Activated CD8-positive, alpha-beta T cell treated with anti-CD3 and anti-CD28 coated beads for 36 hours (primary cell): ENCODE measurements at places on chromosomes 5 and 9. TPM values are rescaled to one million over a fixed set of nuclear protein-coding genes. Genes with fewer than 3 reads are reported as not detected.

The MYOZ3 gene
- total RNA-seq = 0.20 TPM

The C5 gene
- 1.9 TPM for total RNA-seq

The ZBTB26 gene
- total RNA-seq = 5.3 TPM

The STPG3 gene
- total RNA-seq = not detected

DNA sequence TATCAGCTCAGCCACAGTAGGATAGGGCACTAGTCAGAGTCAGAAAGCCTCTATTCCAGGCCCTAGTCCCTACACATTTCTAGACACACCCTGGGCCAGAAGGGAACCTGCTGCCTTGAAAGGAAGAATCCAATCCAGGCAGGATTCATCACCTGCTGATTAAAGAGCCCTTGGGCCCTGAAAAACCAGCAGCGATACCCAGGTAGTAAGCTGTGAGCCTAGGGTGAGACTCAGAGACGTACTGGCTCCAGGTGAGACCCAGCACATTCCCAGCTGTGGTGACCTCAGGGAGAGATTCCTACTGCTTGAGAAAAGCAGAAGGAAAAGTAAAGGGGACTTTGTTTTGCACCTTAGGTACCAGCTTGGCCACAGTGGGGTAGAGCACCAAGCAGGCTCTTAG, 4.7 kb downstream of the CCIN start:
- H3K27ac ChIP-seq = no peak overlapping the region
- H3K4me1 ChIP-seq = peaks cover 1% of the 10 kb centered on the region
- no peaks in the 10 kb centered on the region for H3K36me3 ChIP-seq
- no peak for DNase-seq
- no peaks in the 10 kb centered on the region for H3K27me3 ChIP-seq
- H3K4me3 ChIP-seq = no peak overlapping the region

The NUDT12 gene
- total RNA-seq = 2.7 TPM

The C5orf47 gene
- not detected for total RNA-seq

The PTCD2 gene
- total RNA-seq = 11.7 TPM

The IL13 gene
- total RNA-seq = 6.5 TPM

The RMI1 gene
- 20.1 TPM for total RNA-seq

- DNase-seq = no peak
- peaks cover 4% of the 10 kb centered on the region for H3K27me3 ChIP-seq
- H3K4me1 ChIP-seq = no peaks in the 10 kb centered on the region
- H3K4me3 ChIP-seq = no peak overlapping the region
Observed at GRCh38 chr5:42059291-42059690, 134.2 kb downstream of the FBXO4 start.

GRCh38 chr5:52577546-52577945, 210.2 kb upstream of the ITGA1 start:
- H3K27me3 ChIP-seq = peaks cover 11% of the 10 kb centered on the region
- no peaks in the 10 kb centered on the region for H3K4me1 ChIP-seq
- no peak for DNase-seq
- H3K4me3 ChIP-seq = no peak overlapping the region

DNA sequence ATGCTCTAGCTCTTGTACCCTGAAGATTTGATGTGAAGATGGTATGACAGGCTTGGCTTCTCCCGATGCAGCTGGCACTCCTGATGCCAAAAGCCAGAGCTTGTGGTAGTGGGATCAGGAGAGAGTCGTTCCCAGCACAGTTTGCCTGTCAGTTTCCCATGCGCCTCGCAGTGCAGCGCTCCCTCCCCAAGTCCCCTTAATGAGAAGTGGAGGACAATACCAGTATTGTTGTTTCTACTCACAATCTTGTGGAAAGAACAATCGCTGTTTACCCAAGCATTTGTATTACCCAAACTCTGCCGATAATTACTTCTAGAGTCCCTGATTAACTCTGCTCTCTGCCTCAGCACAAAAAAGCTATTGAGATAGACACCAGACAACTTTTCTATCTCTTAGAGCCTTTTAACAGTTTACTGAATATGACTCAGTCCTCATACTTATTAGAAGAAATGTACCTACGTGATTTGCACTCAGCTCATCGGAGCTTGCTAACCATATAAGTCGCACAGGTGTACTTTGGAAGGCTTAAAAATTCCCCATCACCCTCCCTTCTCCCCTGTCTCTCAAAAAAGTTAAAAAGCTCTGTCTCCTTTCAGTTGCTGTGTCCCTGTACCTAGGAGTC, 283.2 kb upstream of the TMEM161B start:
- DNase-seq = no peak
- no peak overlapping the region for H3K27ac ChIP-seq
- H3K36me3 ChIP-seq = no peaks in the 10 kb centered on the region

- no peak for DNase-seq
- no peak overlapping the region for H3K4me3 ChIP-seq
Observed at GRCh38 chr5:132087176-132087575, 13.6 kb downstream of the CSF2 start.

The SMIM33 gene
- not detected for total RNA-seq

DNA sequence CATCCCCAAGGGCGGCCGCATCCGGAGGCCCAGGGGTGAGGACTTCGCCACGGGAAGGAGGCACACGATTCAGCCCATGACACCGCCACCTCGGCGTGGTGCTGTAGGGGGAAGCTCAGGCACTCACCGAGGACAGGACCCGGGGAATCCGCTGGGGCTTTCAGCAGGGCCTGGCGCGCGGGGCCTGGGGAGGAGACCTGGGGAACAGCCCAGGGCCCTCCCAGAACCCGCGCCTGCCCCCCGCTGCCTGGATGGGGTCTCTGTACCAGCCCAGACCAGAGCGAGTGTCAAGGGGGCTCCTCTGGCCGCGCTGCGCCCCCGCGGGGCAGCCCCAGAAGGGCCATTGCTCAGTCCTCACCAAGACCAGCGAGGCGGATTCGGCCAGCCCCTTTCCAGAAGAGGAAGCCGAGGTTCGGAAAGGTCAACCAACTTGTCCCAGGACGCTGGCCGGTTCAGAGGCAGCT, 12.8 kb downstream of the COL23A1 start:
- H3K27ac ChIP-seq = no peak overlapping the region
- no peaks in the 10 kb centered on the region for H3K36me3 ChIP-seq
- H3K4me3 ChIP-seq = no peak overlapping the region
- H3K4me1 ChIP-seq = no peaks in the 10 kb centered on the region

The SH2D3C gene
- total RNA-seq = 29.9 TPM

The TMEM167A gene
- total RNA-seq = 70.4 TPM

DNA sequence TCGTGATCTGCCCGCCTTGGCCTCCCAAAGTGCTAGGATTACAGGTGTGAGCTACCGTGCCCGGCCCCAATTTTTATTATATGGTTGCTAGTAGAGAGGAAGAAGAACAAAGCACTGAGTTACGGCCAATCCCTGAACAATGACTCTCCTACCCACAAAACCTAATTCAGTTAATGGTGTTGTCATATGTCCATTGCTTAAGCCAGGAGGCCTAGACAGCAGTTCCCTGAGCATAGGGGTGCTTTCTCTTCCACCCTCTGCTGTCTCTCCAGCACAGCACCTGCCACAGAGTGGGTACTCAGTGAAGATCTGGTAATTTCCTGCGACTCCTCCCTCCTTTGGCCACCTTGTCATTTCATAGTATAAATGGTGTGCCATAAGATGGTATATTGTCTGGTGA, 21.4 kb upstream of the LTC4S start:
- H3K27ac ChIP-seq = no peak overlapping the region
- no peak overlapping the region for H3K4me3 ChIP-seq
- no peak for DNase-seq
- H3K36me3 ChIP-seq = peaks cover 39% of the 10 kb centered on the region
- H3K27me3 ChIP-seq = no peaks in the 10 kb centered on the region

- H3K27ac ChIP-seq = no peak overlapping the region
- no peaks in the 10 kb centered on the region for H3K4me1 ChIP-seq
- H3K27me3 ChIP-seq = no peaks in the 10 kb centered on the region
- H3K4me3 ChIP-seq = no peak overlapping the region
- no peaks in the 10 kb centered on the region for H3K36me3 ChIP-seq
Observed at GRCh38 chr5:145681686-145682085, 153.5 kb downstream of the PRELID2 start.

DNA sequence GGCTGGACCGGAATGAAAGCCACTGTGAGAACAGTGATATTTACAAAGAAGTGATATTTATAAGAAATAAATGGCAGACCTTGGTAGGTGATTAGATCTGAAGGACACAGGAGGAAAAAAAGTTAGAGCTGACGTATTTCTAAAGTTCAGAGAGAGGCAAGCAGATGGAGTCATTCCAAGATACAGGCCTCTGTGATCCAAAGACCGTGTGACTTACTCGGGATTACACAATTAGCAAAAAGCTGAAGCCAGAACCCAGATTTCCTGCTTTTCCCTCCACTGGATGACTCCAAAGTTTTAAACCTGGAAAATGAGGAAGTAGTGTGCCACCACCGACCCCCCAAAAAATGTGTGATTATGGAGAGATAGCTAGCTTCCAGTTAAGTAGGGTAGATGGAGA, 3.1 kb upstream of the DOCK8 start:
- no peak for DNase-seq
- H3K36me3 ChIP-seq = no peaks in the 10 kb centered on the region
- H3K27ac ChIP-seq = no peak overlapping the region
- no peak overlapping the region for H3K4me3 ChIP-seq

- peak; percentile 7 for DNase-seq
- H3K27me3 ChIP-seq = peaks cover 35% of the 10 kb centered on the region
- H3K36me3 ChIP-seq = no peaks in the 10 kb centered on the region
Observed at GRCh38 chr5:61623401-61624069, 291.5 kb downstream of the ZSWIM6 start.

DNA sequence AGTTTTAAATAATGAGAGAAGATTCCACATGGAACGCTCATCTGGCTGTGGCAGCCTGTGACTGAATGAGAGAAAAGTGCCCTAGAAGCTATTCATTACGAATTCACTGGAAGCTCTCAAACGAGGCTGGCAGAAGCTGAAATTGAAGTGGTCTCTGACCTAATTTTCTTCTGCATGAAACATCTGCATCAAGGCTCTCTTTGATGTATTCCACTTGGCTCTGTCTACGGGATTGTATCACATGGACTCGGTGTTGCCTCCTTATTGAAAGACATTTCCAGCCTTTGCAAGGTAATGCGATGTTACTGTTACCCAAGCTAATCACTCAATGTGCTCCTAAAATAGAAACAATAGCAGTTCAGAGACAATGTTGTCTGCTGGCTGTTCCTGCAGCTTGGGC, 246.9 kb upstream of the ZNF462 start:
- H3K4me3 ChIP-seq = no peak overlapping the region
- DNase-seq = no peak
- no peaks in the 10 kb centered on the region for H3K27me3 ChIP-seq

- H3K27me3 ChIP-seq = no peaks in the 10 kb centered on the region
- peaks cover 14% of the 10 kb centered on the region for H3K4me1 ChIP-seq
- peaks cover 16% of the 10 kb centered on the region for H3K36me3 ChIP-seq
- no peak overlapping the region for H3K4me3 ChIP-seq
- H3K27ac ChIP-seq = no peak overlapping the region
Observed at GRCh38 chr5:55629815-55630214, 82.3 kb downstream of the SLC38A9 start.

- H3K27me3 ChIP-seq = no peaks in the 10 kb centered on the region
- no peaks in the 10 kb centered on the region for H3K4me1 ChIP-seq
- H3K27ac ChIP-seq = no peak overlapping the region
- no peak overlapping the region for H3K4me3 ChIP-seq
- DNase-seq = no peak
- no peaks in the 10 kb centered on the region for H3K36me3 ChIP-seq
Observed at GRCh38 chr5:139524940-139525585, 36.1 kb upstream of the UBE2D2 start.

The CCDC69 gene
- total RNA-seq = 33.0 TPM

GRCh38 chr9:33146298-33146697, 20.8 kb downstream of the B4GALT1 start:
- peak overlapping the region; percentile 9 for H3K27ac ChIP-seq
- no peak overlapping the region for H3K4me3 ChIP-seq
- peaks cover 75% of the 10 kb centered on the region for H3K4me1 ChIP-seq
- no peak for DNase-seq
- peaks cover 24% of the 10 kb centered on the region for H3K36me3 ChIP-seq
